ENCODE measurements at places on chromosomes 5 and 9.
A peak's percentile ranks its signal among the peaks of the same experiment; 100 is the strongest.

DNA sequence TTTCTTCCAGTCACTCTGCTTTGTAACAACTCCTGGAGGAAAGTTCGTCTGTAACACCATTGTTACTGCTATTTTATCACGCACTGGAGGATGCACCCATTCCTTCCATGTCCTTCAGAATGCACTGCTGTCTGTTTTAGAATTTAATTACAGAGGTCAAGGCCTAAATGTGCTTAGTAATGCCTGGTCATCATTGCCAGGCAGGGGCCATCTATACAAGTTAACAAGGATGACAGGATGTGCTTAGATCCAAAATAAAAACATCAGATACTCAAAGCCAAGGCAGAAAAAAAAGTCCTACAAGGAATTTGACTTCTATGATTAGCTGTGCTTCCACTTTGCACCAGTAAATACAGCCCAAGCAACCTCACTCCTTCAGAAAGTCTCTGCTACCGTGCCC, 371.4 kb downstream of the SEMA5A start:
- no peak for DNase-seq

DNA sequence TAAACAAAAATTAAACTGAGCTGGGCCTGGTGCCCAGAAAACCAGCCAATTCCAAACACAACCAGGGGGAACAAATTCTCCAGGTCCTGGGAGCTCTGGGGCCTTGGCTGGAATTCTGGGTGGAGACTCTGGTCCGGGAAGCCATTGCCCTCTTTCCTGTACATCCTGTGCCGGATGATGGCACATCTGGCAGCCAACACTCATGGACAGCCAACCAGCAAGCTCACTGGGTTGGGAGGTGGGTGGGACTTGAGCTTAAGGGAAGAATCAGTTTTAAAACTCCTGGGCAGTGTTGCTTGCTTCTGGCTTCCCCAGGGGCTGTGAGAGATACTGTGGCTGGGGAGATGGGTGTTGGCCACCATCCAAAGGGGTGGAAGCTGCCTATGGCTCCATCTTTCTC, 56.1 kb downstream of the PCDH1 start:
- DNase-seq, result peak; percentile 56

DNA sequence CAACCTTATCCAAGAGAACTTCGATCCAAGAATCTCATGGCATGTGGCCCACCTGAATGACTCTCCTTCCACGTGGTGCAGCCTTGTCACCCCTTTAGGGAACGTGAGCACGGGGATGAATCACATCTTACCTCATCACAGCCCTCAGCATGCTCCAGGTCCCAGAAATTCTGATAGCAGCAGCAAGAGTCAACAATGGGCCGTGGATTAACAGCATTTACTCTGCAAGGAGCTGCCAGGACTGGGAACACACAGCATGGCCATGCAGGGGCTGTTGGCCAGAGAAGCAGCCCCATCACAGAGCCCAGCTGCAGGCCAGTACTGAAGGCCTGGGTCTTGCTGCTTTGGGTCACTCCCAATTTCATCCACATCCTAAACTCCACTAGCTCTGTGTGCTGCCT, 150.4 kb downstream of the C5orf15 start:
- DNase-seq, result peak; percentile 8

DNA sequence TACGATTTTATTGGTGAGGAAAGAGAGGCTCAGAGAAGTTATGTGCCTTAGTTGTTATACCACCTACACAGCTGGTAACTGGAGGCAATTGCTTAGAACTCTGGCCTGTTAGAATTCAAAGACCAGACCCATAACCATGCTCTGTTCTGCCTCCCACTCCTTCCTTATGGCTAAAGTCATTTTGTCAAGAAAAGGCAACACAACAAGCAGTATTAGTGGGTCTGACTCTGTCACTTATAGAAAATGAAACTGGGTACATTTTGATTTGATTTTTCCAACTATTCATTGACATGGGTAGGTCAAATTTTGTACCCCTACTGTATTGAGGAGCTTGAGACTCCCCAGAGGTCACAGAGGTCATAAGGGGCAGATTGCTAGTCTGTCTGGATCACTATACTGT, 44.5 kb upstream of the NR3C1 start:
- DNase-seq, result no peak

DNA sequence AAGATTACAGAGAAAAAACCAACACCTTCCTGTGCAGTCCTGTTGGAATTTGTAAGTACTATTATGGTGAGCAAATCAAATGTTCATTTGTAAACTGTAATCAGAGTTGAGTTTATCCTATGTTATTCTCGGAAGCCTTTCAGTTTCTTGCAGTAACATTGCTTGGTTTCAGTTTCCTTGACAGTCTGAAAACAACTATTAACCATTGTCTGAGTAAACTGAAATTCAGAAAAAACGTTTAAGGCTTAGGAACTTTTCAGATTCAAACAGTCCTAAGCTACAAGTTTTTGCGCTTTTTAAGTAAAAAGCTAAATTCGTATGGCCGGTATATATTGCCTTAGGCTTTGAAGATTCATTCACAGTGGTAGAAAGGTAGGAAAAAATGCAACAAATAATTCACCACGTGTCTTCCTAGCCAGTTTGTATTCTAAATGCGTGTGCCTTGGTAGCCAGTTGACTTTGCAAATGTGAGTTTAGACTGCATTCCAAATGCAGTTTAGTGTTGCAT, 2.5 kb downstream of the GPBP1 start:
- peak; percentile 54 for DNase-seq

DNA sequence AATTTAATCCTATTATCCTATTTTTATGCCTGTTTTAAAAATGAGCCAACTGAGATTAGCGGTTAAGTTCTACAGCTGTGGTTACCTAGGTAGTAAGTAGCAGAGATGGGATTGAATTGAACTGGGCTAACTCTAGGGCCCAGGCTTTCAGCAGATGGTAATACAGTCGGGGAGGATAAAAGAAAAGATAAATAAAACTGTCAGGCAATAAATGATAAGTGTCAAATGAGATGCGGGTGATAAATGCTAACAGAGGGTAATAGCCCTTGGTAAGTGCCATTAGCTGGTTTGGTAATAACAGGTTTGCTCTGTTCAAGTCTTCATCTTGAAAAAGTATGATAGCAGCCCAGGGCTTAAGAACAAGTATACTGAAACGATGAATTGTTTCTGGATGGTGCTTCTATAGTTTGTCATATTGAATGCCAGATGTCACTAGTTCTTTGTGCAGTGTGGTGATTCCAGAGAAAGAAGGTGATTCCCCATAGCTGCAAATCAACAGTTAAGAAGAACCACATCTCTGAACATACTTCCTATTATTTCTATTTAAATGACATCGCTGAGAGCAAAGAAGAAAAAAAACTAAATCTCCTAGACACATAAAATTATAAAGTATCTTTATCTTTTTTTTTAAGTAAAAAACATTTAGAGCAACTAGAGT, 360.8 kb upstream of the PANK3 start:
- DNase-seq, result no peak

- no peak for DNase-seq
Measured at GRCh38 chr5:17425385-17426070, 72.5 kb upstream of the TAF11L2 start.
